Naive thymus-derived CD8-positive, alpha-beta T cell (primary cell): ENCODE measurements at places on chromosomes 12 and 14.

GRCh38 chr12:124769163-124769530 is 94.5 kb downstream of the SCARB1 start:
- peaks cover 5% of the 10 kb centered on the region for H3K27me3 ChIP-seq
- no peak for DNase-seq
- peaks cover 18% of the 10 kb centered on the region for H3K4me1 ChIP-seq
- H3K4me3 ChIP-seq = no peak overlapping the region

DNA sequence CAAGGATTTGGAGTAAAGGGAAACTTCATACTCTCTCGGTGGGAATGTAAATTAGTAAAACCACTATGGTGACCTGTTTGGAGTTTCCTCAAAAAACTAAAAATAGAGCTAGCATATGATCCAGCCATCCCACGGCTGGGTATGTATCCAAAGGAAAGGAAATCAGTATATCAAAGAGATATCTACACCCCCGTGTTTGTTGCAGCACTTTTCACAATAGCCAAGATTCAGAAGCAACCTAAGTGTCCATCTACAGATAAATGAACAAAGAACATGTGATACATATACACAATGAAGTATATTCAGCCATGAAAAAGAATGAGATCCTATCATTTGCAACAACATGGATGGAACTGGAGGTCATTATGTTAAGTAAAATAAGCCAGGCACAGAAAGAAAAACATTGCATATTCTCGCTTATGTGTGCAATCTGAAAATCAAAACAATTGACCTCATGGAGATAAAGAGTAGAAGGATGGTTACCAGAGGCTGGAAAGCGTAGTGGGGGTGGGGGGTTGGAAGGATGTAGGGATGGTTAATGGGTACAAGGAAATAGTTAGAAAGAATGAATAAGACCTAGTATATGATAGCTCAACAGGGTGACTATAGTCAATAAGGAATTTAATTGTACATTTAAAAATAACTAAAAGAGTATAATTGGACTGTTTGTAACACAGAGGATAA is 468.0 kb downstream of the BCAT1 start:
- H3K36me3 ChIP-seq = no peaks in the 10 kb centered on the region
- no peaks in the 10 kb centered on the region for H3K27me3 ChIP-seq
- no peak for DNase-seq
- H3K4me1 ChIP-seq = no peaks in the 10 kb centered on the region

DNA sequence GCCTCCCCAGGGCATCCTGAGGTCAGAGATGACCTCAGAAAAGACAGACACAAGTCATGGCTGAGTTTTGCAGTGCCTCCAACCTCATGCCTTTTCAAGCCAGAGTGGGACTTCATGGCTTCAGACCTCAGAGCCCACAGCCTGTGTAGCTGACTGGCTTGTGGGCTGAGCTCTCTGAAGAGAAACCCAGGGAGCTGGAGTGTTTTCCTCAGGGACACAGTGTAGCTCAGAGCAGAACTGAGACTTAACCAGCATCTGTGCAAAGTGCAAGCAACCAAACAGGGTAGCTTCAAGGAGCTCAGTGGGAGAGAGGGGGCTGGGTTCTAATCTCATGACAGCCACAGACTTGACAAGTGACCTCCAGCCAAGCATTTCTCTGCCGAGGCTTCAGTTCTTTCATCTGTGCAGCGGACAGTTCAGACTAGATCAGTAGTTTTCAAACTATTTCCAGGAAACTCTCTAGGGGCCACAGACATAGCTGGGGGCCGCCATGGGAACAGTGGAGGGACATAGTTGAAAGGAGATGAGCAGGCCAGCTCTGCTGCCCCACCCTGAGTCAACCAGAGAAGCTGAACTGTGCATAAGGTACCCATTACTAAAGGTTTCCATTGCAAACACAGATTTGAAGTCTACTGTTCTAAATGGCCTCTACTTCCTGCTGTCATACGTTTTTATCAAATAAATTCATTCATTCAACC is 80.0 kb downstream of the LGMN start:
- H3K4me3 ChIP-seq = peak overlapping the region; percentile 14
- H3K36me3 ChIP-seq = peaks cover 96% of the 10 kb centered on the region
- no peaks in the 10 kb centered on the region for H3K27me3 ChIP-seq
- DNase-seq = no peak
- peaks cover 88% of the 10 kb centered on the region for H3K4me1 ChIP-seq

DNA sequence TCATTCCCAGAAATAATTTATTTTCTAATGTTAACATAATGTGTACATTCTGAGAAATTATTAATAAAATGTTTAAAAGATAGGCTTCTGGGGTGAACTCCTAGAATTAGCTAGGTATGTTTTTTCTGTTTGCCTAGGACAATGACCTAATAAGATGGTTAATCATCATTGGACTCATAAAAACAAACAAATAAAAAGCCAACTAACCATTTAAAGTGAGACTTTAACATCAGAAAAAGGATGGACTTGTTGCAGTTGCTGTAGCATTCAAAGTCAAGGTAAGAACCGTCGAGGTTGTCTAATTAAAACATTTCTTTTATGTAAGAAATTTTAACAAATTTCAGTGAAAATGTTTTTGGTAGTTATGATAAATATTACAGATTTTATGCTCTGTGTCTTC is at the start of gene SLCO1B3:
Gene SLCO1B3 (plus strand): TSS at position 219 of the 400 bp plus-strand sequence. CDS start 5,034 bp downstream, outside the sequence.
- no peaks in the 10 kb centered on the region for H3K27me3 ChIP-seq
- no peak within 1 kb of the TSS for H3K4me3 ChIP-seq
- H3K27ac ChIP-seq = no peak within 1 kb of the TSS
- no peak for DNase-seq
- no peaks in the 10 kb centered on the region for H3K4me1 ChIP-seq
- no peaks in the 10 kb centered on the region for H3K36me3 ChIP-seq

DNA sequence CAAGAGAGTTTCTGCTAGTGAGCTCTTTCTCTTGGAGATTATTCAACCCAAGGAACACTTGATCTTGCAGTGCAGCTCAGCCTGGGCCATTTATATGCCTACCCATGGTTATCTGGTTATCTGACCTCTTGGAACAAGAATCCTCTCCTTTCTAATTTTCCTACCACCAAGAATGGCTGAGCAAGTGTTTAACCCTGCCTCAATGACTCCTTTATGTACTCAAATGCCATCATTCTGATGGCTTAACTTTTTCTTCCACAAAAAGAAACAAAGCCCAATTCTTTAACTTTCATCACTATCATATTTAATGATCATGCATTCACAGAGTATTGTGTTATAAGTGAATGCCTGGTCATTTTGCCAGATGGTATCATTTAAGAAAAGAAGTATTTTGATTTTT is 67.8 kb downstream of the TMEM117 start:
- no peak for DNase-seq
- no peaks in the 10 kb centered on the region for H3K27me3 ChIP-seq
- no peak overlapping the region for H3K27ac ChIP-seq
- no peak overlapping the region for H3K4me3 ChIP-seq
- no peaks in the 10 kb centered on the region for H3K36me3 ChIP-seq

- H3K4me3 ChIP-seq = no peak overlapping the region
- peaks cover 18% of the 10 kb centered on the region for H3K27me3 ChIP-seq
- H3K4me1 ChIP-seq = peaks cover 5% of the 10 kb centered on the region
- no peak for DNase-seq
- no peak overlapping the region for H3K27ac ChIP-seq
Measured at GRCh38 chr12:63848450-63848849, 4.0 kb downstream of the SRGAP1 start.

DNA sequence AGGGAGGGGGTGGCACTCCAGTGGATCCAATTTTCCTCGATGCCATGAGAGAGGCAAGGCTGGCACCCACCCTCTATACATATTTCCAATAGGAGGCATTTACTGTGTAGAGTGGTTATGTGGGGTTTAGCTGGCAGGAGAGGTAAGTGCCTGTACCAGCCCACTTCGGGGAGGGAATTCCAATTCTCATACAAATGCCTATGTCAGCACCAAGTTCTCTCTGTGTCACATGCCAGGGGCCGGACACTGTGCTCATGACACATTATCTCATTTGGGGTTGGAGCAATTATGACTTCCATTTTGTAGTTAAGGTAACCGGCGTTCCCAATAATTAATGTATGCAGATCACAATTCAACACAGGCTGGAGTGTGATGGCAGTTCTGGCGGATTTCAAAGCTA is 284.3 kb downstream of the KSR2 start:
- H3K4me1 ChIP-seq = peaks cover 2% of the 10 kb centered on the region
- no peak overlapping the region for H3K4me3 ChIP-seq
- no peak for DNase-seq
- peaks cover 16% of the 10 kb centered on the region for H3K27me3 ChIP-seq
- H3K36me3 ChIP-seq = no peaks in the 10 kb centered on the region
- no peak overlapping the region for H3K27ac ChIP-seq

GRCh38 chr12:76144245-76144549 is 59.7 kb upstream of the NAP1L1 start:
- no peaks in the 10 kb centered on the region for H3K27me3 ChIP-seq
- H3K4me3 ChIP-seq = peak overlapping the region; percentile 26
- H3K36me3 ChIP-seq = no peaks in the 10 kb centered on the region
- no peak overlapping the region for H3K27ac ChIP-seq
- H3K4me1 ChIP-seq = peaks cover 25% of the 10 kb centered on the region
